ENCODE measurements at places on chromosomes 6 and 20. TPM values are rescaled to one million over a fixed set of nuclear protein-coding genes. Genes with fewer than 3 reads are reported as not detected.

The TOX2 gene
- 0.31 TPM for total RNA-seq

DNA sequence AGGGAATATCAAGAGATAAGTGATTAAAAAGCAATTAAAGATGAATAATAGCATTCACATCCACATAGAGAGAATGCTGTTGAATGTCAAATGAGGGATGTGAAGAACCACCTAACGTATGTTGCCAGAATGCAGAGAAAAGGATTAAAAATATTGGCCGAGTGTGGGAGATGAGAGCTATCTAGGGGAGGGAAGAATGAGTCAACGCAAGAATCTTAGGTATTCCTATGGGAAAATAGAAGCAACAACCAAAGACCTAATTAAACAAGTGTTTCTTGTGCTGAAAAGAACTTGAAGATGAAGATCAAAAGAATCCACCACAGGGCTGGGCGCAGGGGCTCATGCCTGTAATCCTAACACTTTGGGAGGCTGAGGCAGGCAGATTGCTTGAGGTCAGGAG, 12.2 kb upstream of the RSPH3 start:
- peaks cover 11% of the 10 kb centered on the region for H3K4me1 ChIP-seq
- no peak overlapping the region for H3K27ac ChIP-seq
- H3K27me3 ChIP-seq: no peaks in the 10 kb centered on the region
- H3K36me3 ChIP-seq: no peaks in the 10 kb centered on the region
- no peak overlapping the region for H3K4me3 ChIP-seq

DNA sequence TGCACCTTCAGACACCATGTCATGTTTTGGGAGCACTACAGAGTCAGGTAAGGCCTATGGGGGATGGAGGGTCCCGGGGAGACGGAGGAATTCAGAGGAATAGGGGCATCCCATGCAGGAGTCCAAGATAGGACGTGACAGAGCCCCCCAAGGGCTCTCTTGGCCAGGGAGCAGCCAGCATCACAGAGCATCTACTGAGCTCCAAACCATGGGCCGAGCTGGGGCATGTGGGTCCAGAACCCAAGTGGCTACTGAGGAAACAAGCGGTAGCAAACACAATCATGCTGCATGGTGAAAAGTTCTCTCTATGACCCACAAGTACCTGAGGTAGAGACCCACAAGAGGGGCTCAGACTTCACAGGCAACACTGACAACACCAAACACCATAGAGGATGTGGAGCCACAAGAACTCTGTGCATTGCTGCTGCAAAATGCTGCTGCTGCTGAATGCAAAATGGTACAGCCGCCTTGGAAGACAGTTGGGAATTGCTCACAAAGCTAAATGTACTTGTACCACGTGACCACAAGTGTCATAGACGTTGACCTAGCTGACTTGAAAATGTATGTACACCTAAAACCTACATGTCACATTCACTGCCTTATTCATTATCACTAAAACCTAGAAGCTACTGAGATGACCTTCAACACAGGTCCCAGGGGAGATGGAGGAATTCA, 33.4 kb upstream of the MAS1L start:
- H3K4me3 ChIP-seq: no peak overlapping the region
- no peak for DNase-seq
- peaks cover 21% of the 10 kb centered on the region for H3K27me3 ChIP-seq
- H3K36me3 ChIP-seq: no peaks in the 10 kb centered on the region

- H3K27ac ChIP-seq: no peak overlapping the region
- no peaks in the 10 kb centered on the region for H3K36me3 ChIP-seq
- H3K4me1 ChIP-seq: peaks cover 12% of the 10 kb centered on the region
Observed at GRCh38 chr20:10483691-10484090, 48.6 kb downstream of the SLX4IP start.

GRCh38 chr20:64143018-64143801, 21.0 kb upstream of the MYT1 start:
- no peaks in the 10 kb centered on the region for H3K4me1 ChIP-seq
- no peak overlapping the region for H3K4me3 ChIP-seq
- H3K27me3 ChIP-seq: peaks cover 25% of the 10 kb centered on the region
- DNase-seq: no peak
- H3K27ac ChIP-seq: no peak overlapping the region
- H3K36me3 ChIP-seq: peaks cover 12% of the 10 kb centered on the region

DNA sequence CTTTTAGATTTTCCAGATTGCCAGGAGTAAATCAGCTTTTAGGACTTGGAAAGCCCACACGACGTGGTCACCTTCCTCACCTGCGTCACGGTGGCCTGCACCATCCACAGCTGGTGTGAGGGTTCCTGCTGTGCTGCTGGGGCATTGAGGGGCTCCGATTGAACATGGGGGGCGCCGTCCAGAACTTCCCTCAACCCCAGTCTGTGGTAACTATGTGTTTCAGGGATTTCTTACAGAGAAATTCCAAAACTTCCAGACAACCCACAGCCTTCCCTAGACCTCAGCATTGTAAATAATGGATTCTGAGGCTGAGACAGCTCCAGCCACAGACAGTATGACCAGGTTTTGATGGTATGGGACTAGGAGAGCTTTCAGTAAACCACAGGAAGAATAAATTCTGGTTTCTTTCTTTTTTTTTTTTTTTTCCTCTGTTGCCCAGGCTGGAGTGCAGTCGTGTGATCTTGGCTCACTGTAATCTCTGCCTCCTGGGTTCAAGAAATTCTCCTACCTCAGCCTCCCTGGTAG, 46.7 kb upstream of the IRF4 start:
- peaks cover 28% of the 10 kb centered on the region for H3K4me1 ChIP-seq
- no peak overlapping the region for H3K4me3 ChIP-seq
- H3K27ac ChIP-seq: no peak overlapping the region
- DNase-seq: no peak
- no peaks in the 10 kb centered on the region for H3K27me3 ChIP-seq
- H3K36me3 ChIP-seq: peaks cover 54% of the 10 kb centered on the region

Measured in naive thymus-derived CD8-positive, alpha-beta T cell (primary cell).